CD4-positive, alpha-beta T cell treated with Interleukin-2 at 100 ng/mL for 4 hours (primary cell): ENCODE measurements at places on chromosomes 7 and 10.

DNA sequence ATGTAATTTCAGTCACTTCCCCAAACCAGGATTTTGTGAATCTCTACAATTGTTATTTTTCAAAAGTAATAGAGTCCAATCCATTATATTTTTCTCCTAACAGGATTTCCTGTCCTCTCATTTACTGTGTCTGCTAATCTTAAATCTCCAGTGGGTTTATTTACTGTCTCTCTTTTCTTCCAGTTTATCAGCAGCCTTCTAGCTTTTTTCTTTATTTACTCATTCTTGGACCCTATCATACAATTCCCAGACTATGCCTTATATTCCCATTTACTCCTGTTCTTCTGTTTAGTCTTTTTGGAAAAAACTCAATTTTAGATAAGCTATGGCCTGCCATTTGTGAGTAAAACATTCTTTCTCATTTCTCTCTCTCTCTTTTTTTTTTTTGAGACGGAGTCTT is 94.7 kb downstream of the STK31 start:
- no peak for DNase-seq

GRCh38 chr7:104414216-104414615 is 85.8 kb downstream of the LHFPL3 start:
- no peak for DNase-seq

DNA sequence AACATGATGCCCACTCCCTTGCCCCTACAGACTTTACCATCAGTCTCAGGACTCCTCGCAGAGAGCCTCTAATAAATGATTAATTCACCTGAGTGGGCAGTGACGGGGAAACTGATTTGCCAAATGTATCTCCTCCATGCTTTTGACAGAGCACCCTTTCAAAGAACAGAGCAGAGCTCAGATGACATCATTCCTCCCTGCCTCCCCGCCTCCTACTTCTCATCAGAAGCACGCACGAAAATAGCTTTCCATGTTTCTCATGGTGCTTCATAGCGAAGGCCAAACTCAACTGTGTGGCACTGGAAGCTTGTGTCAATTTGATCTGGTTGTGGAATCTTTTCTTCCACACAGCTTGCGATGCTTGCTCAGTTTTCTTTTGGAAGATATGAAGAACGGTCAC is 442.5 kb downstream of the RPS24 start:
- DNase-seq = no peak

- DNase-seq = no peak
These were observed 8.8 kb upstream of the EBLN1 start for GRCh38 chr10:22226599-22226998.

DNA sequence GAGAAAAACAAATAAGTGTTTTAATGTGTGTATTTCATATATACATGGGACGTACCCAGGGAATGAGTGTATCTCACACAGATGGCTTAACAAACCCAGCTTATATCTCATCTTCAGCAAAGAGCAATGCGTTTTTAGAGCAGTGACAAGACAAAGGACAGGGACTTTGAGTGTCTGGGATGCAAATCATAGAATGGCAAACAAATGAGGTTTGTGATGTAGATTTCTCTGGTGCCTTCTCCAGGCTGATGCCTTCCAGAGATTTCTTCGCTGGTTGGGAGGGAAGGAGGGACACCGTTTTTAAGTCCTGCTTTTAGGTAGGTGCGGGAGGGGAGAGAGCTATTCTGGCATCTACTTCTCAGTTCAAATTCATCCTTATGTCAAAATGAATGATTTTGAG is 16.6 kb downstream of the LANCL2 start:
- no peak for DNase-seq

GRCh38 chr10:11560076-11560709 is 51.3 kb downstream of the USP6NL start:
- DNase-seq = no peak

DNA sequence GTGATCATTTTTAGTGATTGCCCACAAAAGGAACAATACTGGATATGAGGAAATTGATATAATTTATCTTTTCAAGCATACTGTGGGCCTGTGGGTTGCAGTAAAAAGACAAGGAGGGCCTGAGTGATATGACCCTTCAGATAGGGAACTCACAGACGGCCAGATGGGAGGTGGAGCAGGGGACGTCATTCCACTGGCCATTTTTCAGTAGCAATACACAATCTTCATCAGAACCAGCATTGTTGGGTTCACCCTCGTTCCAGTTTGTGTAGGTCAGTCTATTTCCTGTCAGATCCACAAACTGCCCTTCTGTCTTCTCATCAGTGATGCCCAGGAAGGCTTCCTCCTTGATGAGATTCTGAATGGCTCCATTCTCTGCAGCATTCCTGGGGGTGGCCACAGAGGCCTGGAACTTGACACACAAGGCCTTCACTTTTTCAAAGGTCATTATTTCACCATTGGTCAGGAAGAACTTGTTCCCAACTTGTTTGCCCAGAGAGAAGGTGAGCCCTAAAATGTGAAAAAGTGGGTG is 4.5 kb downstream of the MBL2 start:
- DNase-seq = no peak

- DNase-seq = no peak
These were observed 31.8 kb downstream of the NUDT1 start for GRCh38 chr7:2273866-2274265.

GRCh38 chr7:64947252-64948000 is 43.4 kb downstream of the ZNF117 start:
- no peak for DNase-seq

GRCh38 chr10:51112013-51112412 is 37.7 kb downstream of the PRKG1 start:
- DNase-seq = no peak

DNA sequence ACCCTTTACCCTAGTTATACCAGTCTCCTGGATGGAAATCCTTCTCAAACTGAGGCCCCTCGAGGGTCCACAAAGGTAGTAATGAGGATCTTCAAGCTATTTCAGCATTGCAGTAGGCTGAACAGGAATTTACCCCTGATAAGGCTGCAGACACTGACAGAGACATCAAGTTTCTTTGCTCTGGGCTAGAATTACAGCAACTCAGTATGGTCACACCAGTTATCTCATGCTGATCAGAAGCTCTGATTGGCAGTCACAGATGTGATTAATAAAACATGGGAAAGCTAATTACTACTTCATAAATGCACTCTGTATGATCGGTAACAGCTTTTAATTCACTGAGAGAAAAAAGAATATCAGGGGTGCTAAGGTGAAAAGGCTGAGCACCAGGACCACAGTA is 30.6 kb downstream of the FAM204A start:
- DNase-seq = no peak

DNA sequence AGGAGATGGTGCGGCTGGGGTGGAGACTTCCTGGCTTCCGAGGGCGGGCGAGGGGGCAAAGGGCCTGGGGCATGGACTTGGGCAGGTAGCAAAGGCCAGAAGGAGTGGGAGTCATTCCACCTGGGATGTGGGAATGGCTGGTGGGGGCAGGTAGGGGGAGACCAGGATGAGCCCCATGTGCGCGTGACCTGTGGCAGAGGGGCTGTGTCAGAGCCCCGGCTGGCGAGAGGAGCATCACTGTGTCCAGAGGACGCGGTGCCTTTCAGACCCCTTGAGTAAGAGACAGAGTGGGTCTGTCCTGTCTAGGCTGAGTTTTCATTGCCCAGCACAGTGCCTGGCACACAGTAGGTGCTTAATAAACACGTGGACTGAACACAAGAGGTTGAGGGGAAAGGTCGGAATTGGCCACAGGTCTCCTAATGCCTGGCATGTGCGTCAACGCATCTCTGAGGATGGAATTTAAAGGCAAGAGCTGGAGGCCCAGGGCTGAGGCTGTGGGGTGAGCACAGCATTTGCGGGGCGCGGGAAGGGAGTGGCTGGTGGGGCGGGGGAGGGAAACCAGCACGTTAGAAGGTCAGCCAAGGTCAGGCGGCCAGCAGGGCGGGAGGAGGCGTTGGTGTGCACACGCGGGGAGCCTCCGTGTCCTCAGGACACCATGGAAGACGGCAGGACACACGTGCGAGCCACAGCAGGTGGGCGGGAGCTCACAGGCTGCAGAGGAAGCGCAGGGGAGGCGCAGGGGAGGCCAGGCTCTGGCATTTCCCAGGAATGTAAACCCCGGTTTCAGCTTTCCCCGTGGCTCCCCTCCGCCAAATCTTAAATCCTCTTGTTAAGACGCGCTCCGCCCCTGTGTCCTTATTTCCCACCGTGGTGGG is 51.8 kb downstream of the CUX1 start:
- no peak for DNase-seq

- DNase-seq = no peak
These were observed 89.1 kb downstream of the GFRA1 start for GRCh38 chr10:116183733-116184511.

- no peak for DNase-seq
These were observed 28.0 kb downstream of the PPP1R3C start for GRCh38 chr10:91604553-91605534.

DNA sequence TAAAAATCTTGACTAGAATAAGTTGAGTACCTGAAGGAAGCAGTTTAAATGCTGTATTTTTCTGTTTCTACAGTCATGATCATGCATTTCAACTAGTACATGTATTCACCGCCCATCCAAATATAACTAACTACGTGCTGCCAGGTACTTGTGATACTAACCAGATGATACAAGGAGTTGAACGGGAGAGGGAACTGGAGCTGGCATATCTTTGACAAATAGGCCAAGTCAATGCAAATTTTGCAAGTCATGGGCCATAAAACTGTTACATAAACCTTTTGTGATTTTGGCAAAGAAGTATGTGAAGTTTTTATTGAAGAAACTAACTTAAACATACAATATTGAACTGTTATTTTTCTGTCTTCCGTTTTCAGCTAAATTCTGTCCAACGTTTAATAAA is 14.5 kb downstream of the NUP42 start:
- DNase-seq = no peak

- DNase-seq = no peak
These were observed 136.3 kb upstream of the PDE1C start for GRCh38 chr7:32206488-32206887.
